Left ventricle myocardium inferior (tissue), 1 donor: ENCODE measurements at places on chromosomes 2 and 18.

GRCh38 chr2:64523666-64524603, at the start of gene AFTPH:
TSS of gene AFTPH (plus strand) at chr2:64524328. CDS start at chr2:64551475, 27,147 bp downstream.
- peak; percentile 98 for DNase-seq

GRCh38 chr2:239295377-239296019, 105.3 kb downstream of the HDAC4 start:
- DNase-seq, result no peak

DNA sequence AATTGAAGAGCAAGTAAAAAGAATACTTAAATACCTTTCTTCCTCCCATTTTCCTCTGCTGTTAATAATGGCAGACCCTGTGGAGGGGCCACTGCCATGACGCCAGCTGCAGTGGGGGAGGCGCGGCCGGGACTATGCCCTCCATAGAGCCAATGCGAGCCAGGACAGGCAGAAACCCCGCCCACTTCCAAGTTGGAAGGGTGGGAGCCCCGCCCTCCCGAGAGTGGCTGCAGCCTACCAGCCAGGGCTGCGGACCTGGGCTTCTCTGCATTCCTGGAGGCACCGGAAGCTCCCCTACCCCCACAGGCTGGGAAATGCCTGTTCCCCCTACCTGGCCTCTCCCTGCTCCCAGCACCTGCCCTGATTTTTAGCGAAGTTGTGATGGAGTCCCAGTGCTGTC, 439.4 kb upstream of the CDH19 start:
- no peak for DNase-seq

- DNase-seq, result no peak
Measured at GRCh38 chr2:41084321-41084720, 632.4 kb upstream of the SLC8A1 start.

DNA sequence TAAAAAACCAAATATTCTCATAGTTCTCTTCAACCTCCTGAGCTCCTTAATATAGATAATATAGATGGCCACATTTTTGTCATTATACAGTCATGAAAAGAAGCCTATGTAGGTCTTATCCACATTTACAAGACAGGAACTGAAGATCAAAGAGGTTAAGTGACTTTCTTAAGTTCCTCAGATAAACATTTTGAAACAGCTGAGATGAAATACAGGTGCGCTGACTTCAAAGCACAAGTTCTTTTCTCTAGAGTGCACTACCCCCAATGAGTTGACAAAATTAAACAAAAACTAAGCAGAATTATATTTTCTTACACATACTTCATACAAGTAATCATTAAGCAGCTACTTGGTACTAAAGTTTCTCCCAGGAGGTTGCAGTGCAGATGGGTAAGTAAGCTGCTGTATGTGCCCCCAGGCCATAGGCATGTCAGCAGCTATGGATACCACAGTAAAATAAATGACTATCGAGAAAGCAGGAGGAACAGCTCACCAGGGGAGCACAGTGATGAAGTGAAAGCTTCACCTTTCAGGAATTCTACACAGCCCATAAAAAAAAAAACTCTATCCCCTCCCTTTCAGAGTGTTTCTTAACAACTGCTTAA, 199.8 kb downstream of the DPP10 start:
- no peak for DNase-seq

DNA sequence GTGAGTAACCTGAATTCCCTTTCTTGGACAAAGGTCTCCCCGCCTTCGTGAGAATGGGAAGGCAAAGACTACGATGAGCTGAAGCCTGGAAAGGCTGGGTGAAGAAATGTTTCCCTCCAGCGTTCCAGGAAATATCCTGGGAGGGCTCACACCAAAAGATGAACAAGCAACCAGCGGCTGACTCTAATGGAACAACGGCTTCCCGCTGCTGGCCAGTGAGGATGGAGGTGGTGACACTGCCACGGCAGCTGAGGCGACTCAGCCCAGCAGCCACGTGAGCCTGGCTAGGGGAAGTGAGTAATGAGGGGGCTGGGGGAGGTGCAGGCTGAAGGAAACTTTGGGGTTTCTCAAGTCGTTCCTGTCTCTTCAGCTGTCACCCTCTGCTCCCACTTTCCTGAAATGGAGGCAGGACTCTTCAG, 105.0 kb upstream of the SMAD7 start:
- DNase-seq, result peak; percentile 65

DNA sequence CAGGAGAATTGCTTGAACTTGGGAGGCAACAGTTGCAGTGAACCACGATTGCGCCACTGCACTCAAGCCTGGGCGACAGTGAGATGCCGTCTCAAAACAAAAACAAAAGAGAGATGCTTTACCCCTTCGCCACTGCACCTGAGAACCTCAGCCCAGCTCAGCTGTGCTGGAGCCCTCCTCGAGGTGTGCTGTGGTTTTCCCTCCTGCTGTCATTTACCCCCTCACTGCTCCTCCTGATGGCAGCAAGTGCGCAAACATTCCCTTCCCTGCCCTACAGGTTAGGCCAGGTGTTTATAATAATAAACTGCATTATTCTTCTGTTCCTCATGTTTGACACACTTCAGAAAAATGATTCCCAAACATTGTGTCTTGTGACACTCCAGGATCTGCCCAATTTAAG, 8.4 kb downstream of the FBXO36 start:
- no peak for DNase-seq

DNA sequence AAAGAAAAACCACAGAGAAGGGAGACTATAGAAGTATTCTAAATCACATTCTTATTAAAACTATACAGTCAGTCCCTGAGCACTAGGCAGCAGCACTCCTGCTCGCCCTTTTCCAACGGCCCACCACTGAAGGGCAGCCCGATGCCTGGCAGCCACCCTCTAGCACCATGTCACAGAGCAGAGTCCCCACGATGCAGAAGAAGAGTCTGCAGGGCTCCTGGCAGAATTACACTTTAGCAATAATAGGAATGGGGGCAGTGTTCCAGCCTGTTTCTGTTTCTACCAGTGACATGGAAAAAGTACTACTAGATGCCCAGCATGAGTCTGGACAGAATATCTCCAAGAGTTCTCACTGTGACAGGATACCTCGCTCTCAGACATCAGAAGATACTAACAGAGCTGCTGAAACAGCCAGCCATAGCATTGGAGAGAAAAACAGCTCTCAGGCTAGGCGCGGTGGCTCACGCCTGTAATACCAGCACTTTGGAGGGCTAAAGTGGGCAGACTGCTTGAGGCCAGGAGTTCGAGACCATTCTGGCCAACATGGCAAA, 87.6 kb downstream of the C2orf74 start:
- no peak for DNase-seq

DNA sequence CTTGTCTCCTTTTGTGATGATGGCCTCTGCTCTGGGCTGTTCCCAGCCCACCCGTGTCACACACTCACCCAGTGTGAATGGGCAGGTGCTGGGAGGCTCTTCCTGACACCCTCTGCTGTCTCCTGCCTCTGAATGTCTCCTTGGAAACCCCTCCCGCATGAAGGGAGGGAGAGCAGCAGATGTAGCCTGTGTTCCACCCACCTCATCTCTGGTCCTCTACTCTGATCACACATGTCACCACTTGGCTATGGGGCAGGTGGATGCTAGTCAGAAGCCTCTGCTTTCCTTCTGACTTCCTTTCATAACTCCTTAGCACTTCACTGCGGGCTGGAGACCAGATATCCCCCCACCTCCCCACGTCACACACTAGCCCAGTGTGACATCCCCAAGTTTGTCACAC, 23.9 kb downstream of the EFR3B start:
- no peak for DNase-seq

DNA sequence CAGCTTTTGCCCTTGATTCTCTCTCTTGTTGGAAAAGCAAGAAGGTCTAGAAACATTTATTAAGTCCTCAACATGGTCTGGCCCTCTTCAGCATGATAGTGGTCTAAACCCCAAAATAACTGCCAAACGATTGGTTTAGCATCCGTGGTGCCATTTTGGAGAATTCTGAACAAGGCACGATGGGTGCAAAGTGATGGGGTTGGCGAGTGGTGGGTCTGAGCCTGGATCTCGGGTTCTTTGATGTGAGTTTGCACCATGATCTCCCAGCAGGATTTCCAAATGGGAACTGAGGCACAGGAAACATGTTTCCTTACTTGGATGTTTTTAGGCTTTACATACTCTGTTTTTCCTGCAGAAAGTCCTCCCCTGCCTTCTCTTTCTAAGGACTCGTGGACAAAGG, 240.3 kb downstream of the MYCN start:
- DNase-seq, result no peak

- no peak for DNase-seq
Measured at GRCh38 chr2:64817453-64817852, 163.7 kb upstream of the SERTAD2 start.
